ENCODE measurements at places on chromosomes 2 and 18.

DNA sequence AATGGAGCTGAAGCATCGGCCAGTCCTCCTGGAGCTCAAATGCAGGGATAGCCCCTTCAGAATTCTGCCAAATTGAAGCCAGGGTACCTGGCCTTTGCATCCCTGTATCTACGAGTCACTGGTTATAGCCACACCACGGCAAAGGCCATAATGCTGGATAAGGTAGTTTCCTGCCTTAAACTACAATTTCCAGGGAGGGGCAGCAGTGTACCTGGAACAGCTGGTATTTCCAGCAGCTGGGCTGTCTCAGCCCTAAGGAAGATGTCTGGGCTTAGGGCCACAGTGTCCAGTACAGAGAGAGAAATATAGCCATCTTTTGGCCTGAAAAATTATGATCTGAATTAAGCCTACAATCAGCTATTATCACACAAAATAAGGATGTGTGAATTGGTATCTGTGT, 180.3 kb downstream of the GCA start:
- no peak for DNase-seq

DNA sequence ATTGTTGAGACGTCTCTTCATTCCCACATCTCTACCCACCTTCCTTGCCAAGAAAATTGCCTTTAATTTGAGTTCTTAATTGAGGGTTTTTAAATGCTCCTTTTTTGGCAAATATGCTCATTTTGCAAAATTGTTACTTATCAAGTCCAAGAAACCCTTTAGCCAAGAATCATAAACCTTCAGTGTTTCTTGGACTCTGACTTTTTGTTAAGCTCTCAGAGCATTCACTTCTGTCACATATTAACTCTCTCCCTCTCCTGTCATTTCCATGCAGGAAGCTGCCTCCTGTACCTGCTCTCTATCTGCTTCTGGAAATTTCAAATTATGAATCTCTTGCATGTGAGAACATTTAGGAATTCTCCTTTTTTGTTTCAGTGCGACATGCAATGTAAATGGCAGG, 100.0 kb upstream of the PIEZO2 start:
- no peak for DNase-seq

DNA sequence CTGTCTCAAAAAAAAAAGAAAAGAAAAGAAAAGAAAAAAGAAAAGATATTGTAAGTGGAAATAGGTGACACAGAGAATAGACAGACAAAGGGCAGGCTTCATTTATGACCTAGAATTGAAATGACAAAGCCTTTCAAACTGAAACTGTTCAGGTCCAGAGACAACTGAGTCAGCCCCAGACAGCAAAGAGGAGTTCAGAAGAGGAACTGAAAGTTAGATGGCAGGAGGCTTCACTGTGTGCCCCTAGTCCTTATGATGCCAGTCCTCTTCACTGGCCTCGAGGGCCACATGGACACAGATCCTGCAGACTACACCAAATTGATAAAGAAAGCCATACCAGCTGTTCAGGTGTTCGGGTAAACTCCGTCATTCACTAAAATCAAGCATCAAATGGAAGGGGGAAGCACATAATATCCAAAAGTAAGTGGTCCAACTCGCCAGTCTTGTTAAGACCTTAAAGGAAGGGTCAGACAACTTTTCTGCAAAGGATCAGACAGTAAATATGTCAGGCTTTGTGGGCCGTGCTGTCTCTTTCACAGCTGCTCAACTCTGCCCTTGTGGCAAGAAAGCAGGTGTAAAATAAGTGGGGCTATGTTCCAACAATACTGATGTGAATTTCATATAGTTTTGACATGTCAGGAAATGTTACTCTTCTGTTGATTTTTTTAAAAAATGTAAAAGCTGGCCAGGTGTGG, 231.9 kb upstream of the MGAT5 start:
- DNase-seq = no peak

DNA sequence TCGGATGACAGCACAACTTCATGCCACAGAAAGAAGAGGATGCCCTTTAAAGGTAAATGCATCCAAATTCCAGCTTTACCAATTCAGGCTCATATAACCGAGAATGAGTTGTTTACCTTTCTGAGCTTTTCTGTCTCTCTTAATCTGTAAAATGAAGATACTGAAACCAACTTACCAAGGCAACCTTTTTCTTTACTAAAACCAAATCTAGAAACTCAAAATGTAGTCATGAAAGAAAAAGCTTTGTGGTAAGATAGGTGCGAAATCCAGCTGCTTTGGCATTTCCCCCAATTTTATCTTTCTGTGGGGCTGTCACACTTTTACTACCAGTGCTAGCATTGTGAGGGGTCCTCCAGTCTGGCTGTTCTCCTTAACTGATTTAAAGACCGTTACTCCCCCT, 240.4 kb downstream of the IKZF2 start:
- no peak for DNase-seq

DNA sequence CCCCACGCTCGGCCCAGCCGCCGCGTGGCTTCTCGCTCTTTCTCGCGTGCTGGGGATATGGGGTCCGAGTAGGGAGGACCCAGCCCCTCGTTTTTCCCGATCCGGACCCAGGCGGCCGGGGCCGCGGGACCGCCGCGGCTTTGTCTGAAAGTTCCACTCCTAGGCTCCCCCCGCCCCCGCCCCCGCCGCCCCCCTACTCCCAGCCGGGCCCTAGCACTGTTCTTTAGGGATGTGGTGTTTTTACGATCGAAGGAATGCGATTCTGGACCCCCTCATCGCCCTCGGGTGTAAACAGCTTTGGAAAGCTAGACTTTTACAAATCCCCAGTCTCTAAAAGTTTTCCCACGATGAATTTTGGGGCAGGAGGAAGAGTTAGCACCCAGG, 819 bp downstream of the TGIF1 start:
- DNase-seq = peak; percentile 60

GRCh38 chr2:176105730-176106580, 1.1 kb upstream of the HOXD11 start:
- DNase-seq = no peak

DNA sequence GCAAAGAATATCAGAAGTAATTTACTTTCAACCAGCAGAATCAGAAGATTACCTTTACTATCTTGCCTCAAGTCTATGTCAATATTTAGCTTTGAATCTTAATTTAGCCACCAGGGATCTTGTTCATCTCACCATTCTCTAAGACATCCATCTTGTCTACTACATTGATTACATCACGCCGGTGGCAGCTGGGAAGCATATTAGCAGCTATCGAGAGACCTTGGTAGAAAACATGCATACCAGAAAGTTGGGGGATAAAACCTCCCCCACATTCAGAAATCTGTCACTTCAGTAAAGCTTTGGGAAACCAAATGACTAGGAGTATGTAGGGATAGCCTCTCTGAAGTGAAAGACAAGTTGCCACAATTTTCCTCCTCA, 703.8 kb upstream of the FSHR start:
- DNase-seq = no peak

DNA sequence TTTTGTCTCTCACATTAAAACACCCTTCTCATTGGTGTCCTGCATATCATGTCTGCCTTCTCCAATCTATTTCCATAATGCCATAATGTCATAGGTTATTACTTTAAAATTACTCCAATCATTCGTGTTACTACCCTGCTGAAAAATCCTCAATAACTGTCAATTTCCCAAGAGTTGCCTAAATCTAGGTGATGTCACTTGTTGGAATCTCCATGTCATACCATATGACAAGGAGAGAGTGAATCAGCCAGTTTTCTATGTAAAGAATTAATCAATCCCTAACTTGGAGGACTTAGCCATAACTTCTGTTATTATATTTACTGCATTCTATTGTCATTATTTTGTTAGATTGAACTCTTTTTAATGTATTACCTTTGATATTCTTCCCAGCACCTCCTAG, 62.5 kb downstream of the PHLPP1 start:
- DNase-seq = no peak

Measured in SK-N-SH (cell line).